Ammon's horn (tissue), 1 donor: ENCODE measurements at places on chromosomes 6 and 20.

- no peak for DNase-seq
These were observed 389.1 kb downstream of the HTR1B start for GRCh38 chr6:77074037-77074713.

- no peak for DNase-seq
These were observed 90.0 kb upstream of the DTNBP1 start for GRCh38 chr6:15752820-15753219.

GRCh38 chr6:154070657-154071056 lies 31.6 kb downstream of the OPRM1 start:
- no peak for DNase-seq

DNA sequence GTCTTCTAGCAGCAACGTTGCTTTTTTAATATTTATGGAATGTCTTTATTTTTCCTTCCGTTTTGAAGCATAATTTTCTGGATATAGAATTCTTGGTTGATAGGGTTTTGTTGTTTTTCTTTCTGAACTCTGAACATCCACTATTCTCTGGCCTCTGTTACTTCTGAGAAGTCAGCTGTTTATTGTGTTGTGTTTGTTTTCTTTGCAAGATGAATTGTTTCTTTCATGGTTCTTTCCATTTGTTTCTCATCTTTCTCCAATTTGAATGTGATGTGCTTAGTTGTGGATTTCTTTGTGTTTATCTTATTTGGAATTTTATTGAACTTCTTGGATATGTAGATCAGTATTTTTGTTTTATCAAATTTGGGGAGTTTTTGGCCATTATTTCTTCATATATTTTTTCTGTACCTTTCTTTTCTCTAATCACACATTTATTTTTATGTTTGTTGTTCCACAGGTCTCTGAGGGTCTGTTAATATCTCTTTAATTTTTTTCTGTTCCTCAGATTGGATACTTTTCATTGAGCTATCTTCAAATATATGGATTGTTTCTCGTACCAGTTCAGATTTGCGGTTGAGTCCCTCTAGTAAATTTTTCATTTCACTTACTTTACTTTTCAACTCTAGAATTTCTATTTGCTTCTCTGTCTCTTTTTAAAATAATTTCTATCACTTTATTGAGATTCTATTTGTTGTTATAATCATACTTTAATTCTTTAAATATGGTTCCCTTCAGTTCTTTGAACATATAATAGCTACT lies 18.0 kb downstream of the HIVEP1 start:
- DNase-seq = no peak
